ENCODE measurements at places on chromosomes 12 and 14. TPM values are rescaled to one million over a fixed set of nuclear protein-coding genes. Genes with fewer than 3 reads are reported as not detected.

The RIMKLB gene
- total RNA-seq: 18.0 TPM

The CAMKK2 gene
- 26.0 TPM for total RNA-seq

The CD69 gene
- not detected for total RNA-seq

The FGD6 gene
- 16.0 TPM for total RNA-seq

The TSPAN19 gene
- total RNA-seq: not detected

The OR11G2 gene
- not detected for total RNA-seq

The MYL6B gene
- 71.6 TPM for total RNA-seq

The CAPZA3 gene
- total RNA-seq: not detected

The SLC41A2 gene
- 30.9 TPM for total RNA-seq

The WNT5B gene
- 2.0 TPM for total RNA-seq

The CACNA2D4 gene
- not detected for total RNA-seq

The RBP5 gene
- 0.08 TPM for total RNA-seq

The MUCL1 gene
- total RNA-seq: not detected

The VCPKMT gene
- total RNA-seq: 8.4 TPM

The B4GALNT1 gene
- total RNA-seq: 45.0 TPM

The FGF6 gene
- total RNA-seq: not detected

The OTOGL gene
- not detected for total RNA-seq

The CCDC177 gene
- total RNA-seq: 0.04 TPM

The POU6F1 gene
- total RNA-seq: 2.3 TPM

The SERPINA3 gene
- 12.6 TPM for total RNA-seq

The CSRP2 gene
- 20.3 TPM for total RNA-seq

The BCL11B gene
- total RNA-seq: 0.44 TPM

The TSHR gene
- total RNA-seq: not detected

The DLGAP5 gene
- total RNA-seq: 35.2 TPM

The CAPS2 gene
- total RNA-seq: 1.1 TPM

The PIWIL1 gene
- not detected for total RNA-seq

The TCL1B gene
- total RNA-seq: not detected

The SLC4A8 gene
- 1.5 TPM for total RNA-seq

The SLC5A8 gene
- not detected for total RNA-seq

The CDCA3 gene
- 77.6 TPM for total RNA-seq

The PRPH gene
- total RNA-seq: 2.2 TPM

The TGFB3 gene
- total RNA-seq: 0.54 TPM

The KLRC2 gene
- total RNA-seq: 1.7 TPM

The TRHDE gene
- total RNA-seq: 0.06 TPM

The IRAK3 gene
- 1.3 TPM for total RNA-seq

The DCD gene
- total RNA-seq: not detected

The CDKN3 gene
- 74.2 TPM for total RNA-seq

The HNF1A gene
- total RNA-seq: 2.8 TPM

The FOXN4 gene
- 0.08 TPM for total RNA-seq

The INHBC gene
- total RNA-seq: not detected

The UBC gene
- total RNA-seq: 1,408 TPM

The IL22 gene
- total RNA-seq: not detected

The PPP1R1A gene
- total RNA-seq: 0.09 TPM

The DAO gene
- not detected for total RNA-seq

The POTEM gene
- total RNA-seq: not detected

The OR6C2 gene
- not detected for total RNA-seq

The SERPINA12 gene
- total RNA-seq: not detected

The USP5 gene
- total RNA-seq: 86.8 TPM

The RTL1 gene
- 0.27 TPM for total RNA-seq

The SIX6 gene
- total RNA-seq: not detected

The KRT74 gene
- total RNA-seq: not detected

The PGAM5 gene
- total RNA-seq: 36.8 TPM

The LYZ gene
- total RNA-seq: not detected

The ADGRD1 gene
- total RNA-seq: 0.56 TPM

The TRIAP1 gene
- total RNA-seq: 67.8 TPM

Data from A549 treated with dexamethasone at 1 μM for 4 hours (cell line).